GM23248 (cell line): ENCODE measurements at places on chromosomes 11 and 22. TPM values are rescaled to one million over a fixed set of nuclear protein-coding genes. Genes with fewer than 3 reads are reported as not detected.

The PLEKHA7 gene
- 0.43 TPM in 1 of 2 replicates, not detected in the other for total RNA-seq

- peak; percentile 43 for DNase-seq
Measured at GRCh38 chr11:27211370-27212127, 151.5 kb downstream of the CCDC34 start.

- DNase-seq = peak; percentile 68
Measured at GRCh38 chr11:75667831-75668450, 897 bp downstream of the MAP6 start.

DNA sequence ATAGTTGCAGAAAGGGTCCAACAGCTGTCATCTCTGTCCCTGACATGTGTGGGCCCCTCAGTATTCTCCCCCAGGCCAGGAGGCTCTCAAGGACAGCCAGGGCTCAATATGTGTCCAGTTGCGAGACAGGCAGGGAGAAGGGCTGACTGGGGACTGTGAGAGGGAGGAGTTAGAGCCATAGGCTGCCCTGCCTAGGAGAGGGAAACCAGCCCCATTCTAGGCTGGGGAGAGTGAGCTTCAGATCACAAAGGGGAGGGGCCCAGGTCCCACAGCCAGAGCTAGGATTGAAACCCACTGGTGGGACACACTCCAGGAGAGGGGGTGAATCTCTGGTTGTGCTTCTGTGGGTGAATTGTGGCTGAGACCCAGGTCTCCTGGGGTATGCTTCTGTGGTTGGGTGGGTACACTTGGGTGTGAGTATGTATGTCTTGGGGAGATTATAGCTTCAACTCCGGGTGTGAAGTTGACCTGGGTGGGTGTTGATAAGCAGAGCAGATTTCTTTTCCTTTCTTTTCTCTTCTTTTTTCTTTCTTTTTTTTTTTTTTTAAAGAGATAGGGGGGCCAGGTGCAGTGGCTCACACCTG lies 2.1 kb upstream of the CARNS1 start:
- no peak for DNase-seq

DNA sequence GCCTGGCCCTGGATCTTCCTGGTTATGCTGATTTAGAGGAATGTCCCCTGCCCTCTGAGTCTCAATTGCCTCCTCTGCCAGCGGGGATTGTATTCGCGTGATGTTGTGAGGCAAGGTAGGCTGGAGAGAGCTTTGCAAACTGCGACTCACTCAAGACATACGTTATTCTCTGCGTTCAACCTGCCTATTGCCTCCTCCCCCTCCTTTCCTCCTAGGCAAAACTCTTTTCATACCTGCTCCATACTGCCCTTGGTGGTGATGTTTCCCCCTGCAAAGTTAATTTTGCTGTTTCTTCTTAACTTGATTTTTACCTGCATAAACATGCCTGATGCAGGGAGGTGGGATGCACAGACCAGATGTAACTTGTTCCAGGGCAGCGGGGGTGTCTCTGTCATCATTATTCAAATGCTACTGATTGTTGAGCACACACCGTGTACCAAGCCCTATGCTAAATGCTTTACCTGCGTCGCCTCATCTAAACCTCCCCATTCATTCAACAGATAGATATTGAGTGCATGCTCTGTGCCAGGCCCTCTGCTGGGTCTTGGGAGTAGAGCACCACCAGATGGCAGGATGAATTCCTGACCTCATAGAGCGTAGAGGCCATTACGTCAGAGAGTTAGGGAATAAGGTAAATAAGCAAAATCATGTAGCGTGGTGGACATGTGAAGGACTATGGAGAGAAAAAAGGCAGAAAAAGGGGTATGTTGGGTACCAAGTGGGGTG lies 29.0 kb downstream of the SGSM1 start:
- peak; percentile 52 for DNase-seq
